ENCODE measurements at places on chromosomes 13 and 19.

DNA sequence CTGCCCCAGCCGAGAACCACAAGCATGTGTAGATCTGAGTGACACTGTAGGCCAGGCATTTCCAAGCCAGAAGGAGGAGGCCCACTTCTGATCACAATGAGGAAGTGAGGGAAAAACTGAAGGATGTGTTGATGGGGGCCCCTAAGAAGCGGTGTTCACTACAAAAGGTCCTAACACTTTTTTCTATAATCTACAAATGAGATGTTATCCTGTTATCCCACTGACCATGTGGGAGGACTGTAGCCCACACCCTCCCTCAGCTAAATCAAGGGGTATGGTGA, 99.0 kb upstream of the MCF2L start:
- DNase-seq = no peak

DNA sequence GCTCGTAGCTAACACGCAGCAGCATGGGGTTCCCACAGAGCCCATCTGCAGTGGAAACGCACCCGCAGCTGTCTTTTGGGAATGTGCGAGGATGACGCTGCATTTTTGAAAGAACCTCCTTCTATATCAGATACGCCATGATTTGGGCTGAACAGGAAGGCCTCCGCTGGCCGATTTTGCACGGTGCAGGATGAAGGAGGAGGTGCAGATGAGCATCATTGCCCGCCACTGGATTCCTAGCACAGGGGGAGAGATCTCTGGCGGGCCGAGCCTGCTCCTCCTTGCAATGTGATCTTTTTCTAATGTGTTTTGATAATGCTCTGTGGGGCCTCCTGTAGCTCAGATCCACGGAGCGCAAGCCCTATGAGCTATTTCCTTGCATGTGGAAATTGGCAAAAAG, 55.5 kb downstream of the EFNB2 start:
- DNase-seq = no peak

DNA sequence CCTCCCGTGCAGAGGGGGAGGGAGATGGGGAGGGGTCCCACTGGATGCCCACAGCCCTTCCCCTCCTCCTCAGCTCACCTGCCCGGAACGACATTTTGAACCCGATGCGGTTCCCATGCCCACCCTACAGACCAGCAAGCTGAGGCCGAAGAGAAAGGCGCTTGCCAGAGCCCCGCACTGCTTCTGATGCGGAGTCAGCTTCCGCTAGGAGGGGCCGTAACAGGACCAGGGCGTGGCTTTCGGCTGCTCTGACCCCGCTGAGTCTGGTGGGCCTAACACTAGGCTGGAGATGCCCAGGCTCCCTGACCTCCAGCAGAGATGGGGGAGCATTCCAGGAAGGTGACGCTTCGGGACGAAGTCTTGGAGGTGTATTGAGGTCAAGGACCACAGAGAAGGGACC, 6.7 kb downstream of the ONECUT3 start:
- no peak for DNase-seq

- no peak for DNase-seq
These were observed 549.6 kb downstream of the PCDH17 start for GRCh38 chr13:58181111-58181510.

DNA sequence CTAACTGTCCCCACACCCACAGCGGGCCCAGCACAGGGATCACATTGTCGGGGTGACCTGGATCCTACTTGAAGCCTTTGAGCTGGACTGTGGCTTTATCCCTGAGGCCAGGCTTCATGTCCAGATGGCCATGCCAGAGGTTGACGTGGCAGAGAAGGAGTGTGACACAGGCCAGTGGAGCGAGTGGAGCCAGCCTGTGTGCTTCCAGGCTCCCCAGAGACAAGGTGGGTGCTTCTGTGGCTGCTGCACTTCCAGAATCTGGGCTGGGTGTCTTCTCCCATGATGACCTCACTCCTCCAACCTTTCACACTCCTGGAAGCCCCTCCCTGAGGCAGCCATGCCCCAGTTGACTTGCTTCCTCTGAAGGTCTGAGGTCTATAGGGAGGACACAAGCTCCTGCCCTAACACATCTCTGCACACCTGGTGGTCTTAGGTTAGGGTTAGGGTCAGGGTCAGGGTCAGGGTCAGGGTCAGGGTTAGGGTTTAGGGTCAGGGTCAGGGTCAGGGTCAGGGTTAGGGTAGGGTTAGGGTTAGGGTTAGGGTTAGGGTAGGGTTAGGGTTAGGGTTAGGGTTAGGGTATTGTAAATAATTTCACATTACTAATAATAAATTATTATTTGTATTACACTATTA, 13.1 kb upstream of the MZF1 start:
- DNase-seq = no peak

DNA sequence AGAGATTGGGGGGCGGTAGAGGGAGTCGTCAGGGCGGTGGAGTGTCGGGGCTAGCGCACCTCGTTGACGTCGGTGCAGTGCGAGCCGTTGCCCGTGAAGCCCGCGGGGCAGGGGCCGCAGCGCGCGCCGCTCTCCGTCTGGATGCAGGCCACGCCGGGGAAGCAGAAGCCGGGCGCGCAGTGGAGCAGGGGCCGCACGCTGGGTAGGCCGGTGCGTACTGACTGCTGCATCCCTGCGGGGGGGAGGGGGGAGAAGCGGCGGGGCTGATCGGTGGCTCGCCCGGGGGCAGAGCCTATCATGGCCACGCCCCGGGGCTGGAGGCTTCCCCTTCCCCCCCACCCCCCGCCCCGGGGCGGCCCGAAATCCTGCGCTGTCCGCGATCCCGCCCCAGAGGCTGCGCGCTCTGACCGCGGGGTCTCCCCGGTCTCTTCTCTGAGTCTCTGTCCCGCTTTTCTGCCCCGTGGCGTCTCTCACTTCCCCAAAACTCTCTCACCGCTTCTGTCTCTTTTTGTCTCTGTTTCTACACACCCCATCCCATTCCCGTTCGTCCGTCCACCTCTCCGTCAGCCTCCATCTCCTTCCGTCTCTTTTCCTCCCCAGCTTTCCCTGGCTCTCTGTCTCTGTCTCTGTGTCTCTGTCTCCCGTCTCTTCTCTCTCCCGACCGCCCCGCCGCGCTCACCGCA, 1.1 kb downstream of the COMP start:
- no peak for DNase-seq

- no peak for DNase-seq
These were observed 538.5 kb downstream of the GPC6 start for GRCh38 chr13:93765062-93765461.

GRCh38 chr19:43290568-43291359, 21.4 kb upstream of the PSG9 start:
- no peak for DNase-seq

Data from memory B cell (primary cell).